ENCODE measurements at places on chromosomes 4 and X.

DNA sequence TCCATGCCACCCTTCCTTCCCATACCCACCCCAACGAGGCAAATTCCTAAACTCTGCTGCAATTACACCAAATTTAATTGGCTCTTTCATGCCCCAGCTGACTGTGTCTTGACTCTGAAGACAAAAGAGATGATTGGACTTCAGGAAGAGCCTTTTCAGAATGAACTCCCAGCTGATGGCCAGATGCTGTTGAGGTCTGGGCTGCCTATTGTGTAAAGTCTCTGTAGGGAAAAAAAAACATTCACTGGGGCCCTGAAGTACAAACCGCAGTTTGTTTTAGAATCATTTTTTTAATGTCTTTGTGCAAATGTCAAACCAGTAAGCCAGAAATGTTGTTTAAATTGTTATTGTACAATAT, 174.8 kb downstream of the HHIP start:
- no peak for DNase-seq

DNA sequence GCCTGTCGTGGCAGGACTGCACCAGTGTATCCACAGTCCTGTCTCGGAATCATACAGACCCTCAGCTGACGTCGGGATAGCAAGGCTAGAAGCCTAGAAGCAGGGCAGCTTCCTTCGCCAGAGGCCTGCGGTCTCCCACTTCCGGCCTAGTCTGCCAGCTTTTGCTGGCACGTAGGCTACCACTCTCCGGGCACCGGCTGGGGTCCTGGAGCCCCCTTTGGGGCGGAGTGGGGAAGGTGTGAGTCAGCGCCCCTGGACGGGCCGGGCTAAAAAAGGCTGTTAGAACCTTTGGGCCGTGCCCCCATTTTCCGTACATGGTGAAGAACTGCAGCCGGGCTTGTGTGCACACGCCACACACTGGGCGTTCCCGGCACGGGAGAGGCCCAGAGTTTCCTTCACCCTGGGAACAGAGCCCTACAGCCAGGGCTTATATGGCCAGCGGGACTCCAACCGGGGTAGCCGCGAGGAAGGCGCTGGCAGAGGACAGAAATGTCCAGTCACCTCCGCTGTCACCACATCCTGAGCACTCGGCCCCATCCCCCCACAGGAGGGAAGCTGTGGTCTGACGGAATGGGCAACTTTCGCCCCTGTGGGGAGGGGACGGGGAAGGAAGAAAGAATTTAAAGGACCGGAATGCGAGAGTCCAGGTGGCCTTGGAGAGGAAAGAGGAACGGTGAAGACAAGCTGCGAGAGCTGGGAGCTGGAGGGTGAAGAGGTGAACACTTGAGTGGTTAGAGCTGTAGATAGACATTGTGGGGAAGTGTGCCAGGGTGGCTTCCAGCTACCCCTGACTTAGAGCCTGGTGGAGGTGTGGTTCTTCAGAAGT, 4.6 kb downstream of the MAGIX start:
- DNase-seq = no peak

DNA sequence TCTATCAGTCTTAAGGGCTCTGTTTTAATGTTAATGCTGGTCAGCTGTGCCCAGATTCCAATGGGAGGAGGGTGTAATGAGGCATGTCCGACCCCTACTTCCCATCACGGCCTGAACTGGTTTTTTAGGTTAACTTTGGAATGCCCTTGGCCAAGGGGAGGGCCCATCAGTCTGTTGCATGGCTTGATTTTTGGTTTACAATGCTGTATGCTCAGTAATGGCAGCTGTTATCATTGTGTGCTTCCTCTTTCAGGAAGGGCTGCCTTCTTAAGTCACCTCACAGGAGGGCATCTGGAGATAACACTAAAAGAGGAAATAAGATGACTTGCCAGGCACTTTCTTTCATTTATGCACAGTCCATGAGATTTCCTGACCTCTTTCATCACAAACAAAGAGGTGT, 36.3 kb downstream of the ATXN3L start:
- DNase-seq = no peak

DNA sequence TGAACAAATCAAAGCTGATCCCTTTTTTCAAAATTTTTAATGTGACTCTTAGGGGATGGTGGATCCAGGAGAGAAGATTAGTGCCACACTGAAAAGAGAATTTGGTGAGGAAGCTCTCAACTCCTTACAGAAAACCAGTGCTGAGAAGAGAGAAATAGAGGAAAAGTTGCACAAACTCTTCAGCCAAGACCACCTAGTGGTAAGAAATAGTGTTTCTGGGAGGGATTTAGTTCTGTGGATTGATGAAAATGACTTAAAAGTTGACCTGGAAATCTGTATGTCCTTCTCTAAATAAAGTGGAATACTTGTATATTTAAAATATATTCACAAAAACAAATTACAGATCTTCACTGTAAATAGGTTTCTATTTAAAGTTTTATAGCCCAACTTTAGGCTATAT, 29.2 kb downstream of the NUDT9 start:
- DNase-seq = no peak

Measured in NCI-H2081 treated with DMSO at 0.1 percent for 48 hours (cell line).